Smooth muscle cell of the coronary artery (primary cell): ENCODE measurements at places on chromosomes 4 and X. TPM values are rescaled to one million over a fixed set of nuclear protein-coding genes. Genes with fewer than 3 reads are reported as not detected.

NLGN4X gene
- total RNA-seq = 0.59 TPM in 1 of 2 replicates, not detected in the other

EOLA2 gene
- total RNA-seq = 16.4 and 21.8 TPM in 2 replicates

IL13RA2 gene
- 2.3 and 222 TPM in 2 replicates for total RNA-seq

GUCY1B1 gene
- total RNA-seq = 0.38 and 5.1 TPM in 2 replicates

UGT8 gene
- not detected in 2 replicates for total RNA-seq

SPANXN3 gene
- total RNA-seq = not detected in 2 replicates

DDX53 gene
- total RNA-seq = not detected in 2 replicates

RAB40A gene
- total RNA-seq = 0.08 TPM in 1 of 2 replicates, not detected in the other

NDST3 gene
- not detected in 2 replicates for total RNA-seq

MAGEA9B gene
- total RNA-seq = not detected in 2 replicates

FAM114A1 gene
- total RNA-seq = 294 and 325 TPM in 2 replicates

SMR3B gene
- not detected in 2 replicates for total RNA-seq
